ENCODE measurements at places on chromosomes 13 and 19.

- no peak for DNase-seq
Observed at GRCh38 chr19:16590876-16591802, 18.9 kb upstream of the SLC35E1 start.

DNA sequence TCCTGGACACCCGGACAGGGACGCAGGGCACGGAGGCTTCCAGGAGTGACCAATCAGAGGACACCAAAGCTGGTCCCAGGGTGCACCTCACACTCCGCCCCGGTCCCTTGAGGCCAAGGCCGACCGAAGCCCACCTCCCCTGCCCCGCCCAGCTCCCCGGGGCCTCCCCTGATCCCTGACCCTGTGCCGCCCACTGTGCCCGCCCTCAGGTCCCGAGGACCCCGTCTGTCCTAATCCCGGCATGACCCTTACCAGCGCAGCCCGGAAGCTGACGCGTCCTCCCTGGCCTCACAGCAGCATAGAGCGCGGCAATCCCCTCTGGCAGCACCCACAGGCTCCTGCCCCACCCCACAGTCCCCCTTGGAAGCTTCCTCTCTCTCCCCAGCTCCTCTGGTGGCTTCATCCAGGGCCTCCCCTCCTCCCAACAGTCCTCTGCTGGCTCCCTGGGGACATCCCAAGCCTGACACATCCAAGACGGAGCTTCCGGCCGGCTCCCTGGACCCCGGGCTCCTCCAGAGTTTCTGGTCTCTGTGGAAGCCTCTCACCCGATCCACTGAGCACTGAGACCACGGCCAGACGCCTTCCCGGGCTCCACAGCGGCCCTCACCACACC is 7.4 kb upstream of the CDC34 start:
- no peak for DNase-seq

DNA sequence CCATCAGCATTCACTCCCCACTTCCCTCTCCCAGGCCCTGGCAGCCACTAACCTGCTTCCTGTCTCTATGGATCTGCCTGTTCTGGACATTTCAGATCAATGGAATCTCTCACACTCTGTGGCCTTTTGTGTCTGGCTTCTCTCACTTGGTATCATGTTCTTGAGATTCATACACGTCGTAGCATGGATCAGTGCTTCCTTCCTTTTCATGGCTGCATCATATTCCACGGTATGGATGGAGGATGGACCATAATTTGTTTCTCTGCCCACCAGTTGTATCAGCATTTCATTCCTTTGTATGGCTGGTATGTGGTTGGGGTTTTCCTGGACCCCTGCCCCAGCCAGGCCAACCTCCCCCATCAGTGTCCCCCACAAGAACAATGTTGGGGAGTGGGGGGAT is 36.2 kb downstream of the MYO9B start:
- no peak for DNase-seq

- no peak for DNase-seq
Observed at GRCh38 chr13:24042710-24043440, 117.6 kb upstream of the SPATA13 start.

DNA sequence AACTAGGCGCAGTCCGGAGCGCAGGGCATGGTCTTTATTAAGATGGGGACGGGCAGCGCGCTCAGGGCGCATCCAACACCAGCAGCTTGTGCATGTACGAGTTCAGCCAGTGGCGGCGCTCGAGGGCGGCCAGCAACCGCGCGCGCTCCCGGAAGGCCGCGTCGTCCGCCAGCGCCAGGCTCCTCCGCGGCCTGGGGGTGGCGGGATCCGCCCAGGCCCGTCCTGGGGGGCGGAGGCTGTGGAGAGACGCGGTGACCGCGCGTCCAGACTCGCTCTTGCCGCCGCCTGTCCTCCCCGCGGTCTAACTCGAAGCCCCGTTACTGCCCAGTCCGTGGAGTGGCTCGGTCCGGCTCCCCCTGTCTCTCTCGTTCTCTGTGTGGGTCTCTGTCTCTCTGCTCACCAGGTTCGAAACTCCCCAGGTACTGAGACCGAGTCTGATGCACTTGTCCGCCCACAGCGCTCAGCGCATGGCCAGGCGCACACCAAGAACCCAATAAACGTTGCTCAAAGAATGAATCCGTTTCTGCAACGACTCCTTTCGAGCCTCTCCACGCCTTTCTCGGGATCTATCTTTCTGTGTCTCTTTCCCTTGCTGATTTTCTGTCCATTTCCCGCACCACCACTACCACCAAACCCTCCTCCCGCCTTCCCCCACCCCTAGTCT is 702 bp downstream of the PTH2 start:
- peak; percentile 68 for DNase-seq

- DNase-seq = no peak
Observed at GRCh38 chr13:19646063-19646462, 12.6 kb downstream of the MPHOSPH8 start.

DNA sequence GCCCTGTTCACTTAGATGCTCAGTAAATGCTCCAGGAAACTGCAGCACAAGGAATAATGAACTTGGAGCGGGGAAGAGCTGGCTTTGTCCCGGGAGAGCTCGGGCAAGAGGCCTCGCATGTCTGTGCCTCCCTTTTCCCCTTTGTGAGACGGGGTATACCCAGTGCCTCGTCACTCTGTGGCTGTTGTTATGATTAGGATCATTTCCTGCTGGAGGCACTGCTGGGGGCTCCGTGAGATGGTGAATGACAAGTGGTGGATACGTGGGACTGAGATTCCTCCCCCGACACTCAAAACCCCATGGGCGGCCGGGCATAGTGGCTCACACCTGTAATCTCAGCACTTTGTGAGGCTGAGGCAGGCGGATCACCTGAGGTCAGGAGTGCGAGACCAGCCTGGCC is 1.1 kb upstream of the PLVAP start:
- DNase-seq = no peak

DNA sequence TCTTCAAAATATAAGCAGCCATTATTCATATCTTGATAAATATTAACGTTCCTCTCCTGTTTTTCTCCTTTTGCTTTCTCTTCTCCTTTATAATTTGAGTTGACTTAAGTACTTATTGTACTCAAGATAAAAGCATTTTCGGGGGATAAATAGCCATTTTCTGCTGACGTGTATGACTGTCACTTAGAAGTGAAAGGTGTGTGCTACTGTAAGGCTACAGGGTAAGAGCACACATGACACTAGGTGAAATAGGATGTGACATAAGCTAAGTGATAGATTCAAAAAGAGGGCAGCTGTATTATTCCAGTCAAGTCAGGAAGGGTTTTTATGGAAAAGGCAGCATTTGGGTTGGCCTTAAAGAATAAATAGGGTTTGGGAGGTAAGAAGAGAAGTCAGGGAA is 128.5 kb downstream of the GPC6 start:
- no peak for DNase-seq

GRCh38 chr13:110244071-110244830 is 62.7 kb downstream of the COL4A1 start:
- no peak for DNase-seq

DNA sequence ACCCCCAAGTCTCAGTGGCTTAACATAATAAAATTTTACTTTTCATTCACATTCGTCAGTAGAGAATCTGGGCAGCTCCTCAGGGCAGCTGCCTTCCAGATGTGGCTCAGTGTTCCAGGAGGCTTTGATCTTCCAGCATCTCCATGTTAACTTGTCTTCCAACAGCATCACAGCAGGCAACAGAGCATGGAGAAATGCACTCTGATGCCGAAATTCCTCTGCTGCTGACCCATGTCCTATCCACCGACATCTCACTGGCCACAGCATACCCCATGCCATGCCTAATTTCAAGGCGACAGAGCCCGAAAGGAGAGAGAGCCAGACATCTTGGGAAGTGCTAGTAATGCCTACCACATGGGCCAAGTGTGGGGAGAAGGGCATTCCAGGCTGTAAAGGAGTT is 64.9 kb upstream of the MEDAG start:
- no peak for DNase-seq

- DNase-seq = no peak
Observed at GRCh38 chr19:7729211-7729610, 2.7 kb downstream of the CLEC4G start.

DNA sequence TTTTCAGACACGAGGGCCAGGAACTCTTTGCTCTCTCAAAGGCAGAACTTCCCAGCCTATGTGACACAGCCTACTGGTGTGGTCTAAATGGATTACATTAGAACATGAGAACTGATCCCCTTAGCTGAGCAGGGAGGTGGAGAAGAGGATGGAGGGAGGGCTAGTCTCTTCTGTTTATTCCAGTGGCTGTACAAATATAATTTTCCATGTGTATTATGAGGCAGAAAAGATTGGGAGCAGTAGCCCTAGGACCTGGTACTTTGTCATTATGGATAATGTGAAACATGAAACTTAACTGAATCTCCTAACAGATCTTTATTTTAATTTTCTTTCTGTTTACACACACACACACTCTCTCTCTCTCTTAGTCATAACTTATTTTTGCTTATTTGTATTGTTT is 82.1 kb downstream of the WDFY2 start:
- DNase-seq = no peak

GRCh38 chr19:36151144-36152018 is 866 bp downstream of the COX7A1 start:
- no peak for DNase-seq

DNA sequence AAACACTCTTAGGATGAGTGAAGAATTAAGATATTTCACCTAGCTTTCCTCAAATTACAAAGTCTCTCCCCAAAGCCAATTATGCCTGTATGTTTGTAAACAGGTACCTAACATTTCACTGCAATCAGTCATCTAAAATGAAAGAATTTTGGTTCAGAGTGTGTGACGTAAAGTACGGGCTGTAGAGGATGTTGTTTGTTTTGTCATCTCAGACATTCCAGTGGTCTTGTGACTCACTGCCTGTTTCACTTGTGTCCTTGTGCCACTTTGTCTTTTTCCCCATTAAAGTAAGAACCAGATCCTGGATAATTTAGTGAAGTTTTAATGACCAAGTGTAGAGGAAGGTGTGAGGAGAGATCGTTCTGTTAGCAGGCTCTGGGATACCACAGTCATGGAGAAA is 28.6 kb upstream of the EID2 start:
- DNase-seq = no peak

GRCh38 chr19:52520013-52520412 is 7.5 kb upstream of the ZNF808 start:
- no peak for DNase-seq

DNA sequence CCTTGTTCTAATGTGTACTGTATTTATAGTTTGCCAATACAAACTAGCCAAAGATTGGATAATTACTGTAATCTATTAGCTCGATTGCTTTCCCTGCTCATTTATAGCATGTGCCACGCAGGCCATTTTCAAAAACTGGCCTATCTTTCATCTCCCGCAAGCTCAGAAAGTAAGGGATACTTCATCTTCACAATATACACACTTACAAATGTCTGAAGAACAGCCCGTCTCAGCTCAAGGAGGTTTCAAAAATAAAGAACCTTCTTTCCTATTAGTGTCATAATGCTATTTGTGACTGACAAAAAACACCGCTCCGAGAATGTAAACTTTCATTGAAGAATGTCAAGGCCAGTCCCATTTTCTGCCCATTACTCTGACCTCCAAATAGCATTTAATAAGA is 306.4 kb upstream of the ZNF507 start:
- DNase-seq = no peak

GRCh38 chr19:15280915-15281683 is 48.9 kb upstream of the EPHX3 start:
- DNase-seq = no peak

DNA sequence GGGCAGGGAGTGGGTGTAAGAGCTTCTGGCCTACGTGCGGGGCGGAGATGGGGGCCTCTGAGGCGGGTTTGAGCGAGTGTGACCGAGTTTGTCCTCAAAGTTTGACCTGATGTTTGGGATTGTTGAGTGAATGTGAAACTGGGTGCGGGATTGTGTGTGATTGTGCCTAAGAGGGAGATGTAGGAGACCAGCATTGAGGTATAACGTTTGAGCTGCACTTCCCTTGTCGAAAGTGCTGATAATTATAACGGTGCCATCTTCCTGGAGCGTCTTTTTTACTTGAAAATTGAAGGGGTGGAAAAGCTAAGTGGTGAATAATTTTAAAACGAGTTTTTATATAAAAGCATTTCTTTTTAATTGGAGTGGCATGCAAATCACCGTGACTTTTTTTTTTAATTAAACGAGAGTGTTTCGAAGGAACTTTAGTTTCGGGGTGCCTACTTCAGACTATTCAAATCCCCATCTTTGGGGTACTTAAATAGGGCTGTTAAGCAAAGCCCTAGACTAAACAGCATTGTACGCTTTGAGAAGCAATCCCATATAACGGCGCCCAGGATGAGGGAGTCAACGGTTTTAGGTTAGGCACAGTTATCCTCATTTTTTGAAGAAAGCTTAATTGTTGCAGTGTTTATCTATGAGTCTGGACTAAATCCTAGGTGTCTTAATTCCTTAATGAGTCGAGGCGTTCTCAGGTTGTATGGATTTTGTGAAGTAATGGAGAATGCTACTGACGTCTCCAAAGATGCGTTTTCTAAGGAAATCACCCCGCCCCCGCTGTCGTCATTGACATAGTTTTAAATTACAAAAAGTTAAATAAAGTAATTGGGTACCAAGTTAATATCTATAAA is 594 bp downstream of the ZNF146 start:
- DNase-seq = no peak

DNA sequence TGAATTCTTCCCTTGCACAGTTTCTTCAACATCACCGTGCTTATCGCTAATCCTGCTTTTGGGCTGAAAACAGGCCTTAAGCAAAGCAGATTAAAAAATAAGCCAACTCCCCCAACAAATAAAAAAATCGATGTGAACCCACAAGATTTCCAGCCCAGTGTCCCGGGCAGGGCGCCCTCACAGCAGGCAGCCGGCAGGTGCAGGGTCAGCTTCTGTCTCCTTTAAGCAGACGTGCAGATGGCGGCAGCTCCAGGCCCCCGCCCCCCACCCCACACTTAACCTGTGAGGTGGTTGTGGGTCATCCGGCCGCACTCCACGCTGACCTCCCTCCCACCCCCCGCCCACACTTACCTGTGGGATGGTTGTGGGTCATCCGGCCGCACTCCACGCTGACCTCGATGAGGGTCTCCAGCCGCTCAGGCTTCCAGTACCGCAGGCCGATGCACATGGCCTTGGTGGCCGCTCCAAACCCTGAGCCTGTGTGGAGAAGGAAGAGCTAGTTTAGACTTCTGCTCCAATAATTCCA is 19.8 kb downstream of the ADPRHL1 start:
- no peak for DNase-seq

GRCh38 chr19:7917267-7918061 is 2.7 kb upstream of the SNAPC2 start:
- peak; percentile 45 for DNase-seq

- no peak for DNase-seq
Observed at GRCh38 chr13:61052175-61052574, 363.5 kb downstream of the PCDH20 start.

GRCh38 chr13:105616333-105617075 is 919.0 kb downstream of the EFNB2 start:
- no peak for DNase-seq

- DNase-seq = no peak
Observed at GRCh38 chr13:68608147-68608546, 1378.0 kb upstream of the PCDH9 start.

GRCh38 chr13:86082121-86082520 is 282.9 kb upstream of the SLITRK6 start:
- DNase-seq = no peak

DNA sequence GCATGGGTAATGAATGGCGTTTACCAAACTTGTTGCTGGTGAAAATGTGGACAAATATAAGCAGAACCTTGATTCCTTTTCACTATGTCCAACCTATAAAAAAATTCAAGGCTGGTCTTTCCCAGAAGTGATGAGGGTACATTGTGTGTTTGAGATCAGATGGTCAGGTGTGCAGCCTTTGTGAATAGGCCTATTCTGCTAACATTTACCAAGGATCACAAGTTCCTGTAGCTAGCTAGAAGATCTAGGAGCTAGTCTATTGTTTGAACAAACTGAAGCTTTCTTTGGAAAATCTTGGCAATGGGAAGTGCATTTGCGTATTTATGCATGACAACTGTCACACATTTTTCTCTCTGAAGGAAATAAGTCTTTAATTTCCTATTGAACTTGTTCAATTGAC is 489.6 kb downstream of the KLF5 start:
- DNase-seq = no peak

Data from activated T-helper 2 cell treated with anti-CD3 and anti-CD28 coated beads, Interferon-gamma antibody, Interleukin-2, Interleukin-4, amounts not matched to agents 10 μg/mL and 5 μg/mL and 100 μg/mL, durations not matched to agents 14 hours and 24 hours and 36 hours (primary cell).